HFFc6 (cell line): ENCODE measurements at places on chromosomes 7 and 10. TPM values are rescaled to one million over a fixed set of nuclear protein-coding genes. Genes with fewer than 3 reads are reported as not detected.

Gene ASNS
- total RNA-seq: 30.7 to 45.0 TPM (median 41.5 TPM) in 3 replicates

Gene GPR26
- not detected in 3 replicates for total RNA-seq

Gene TMEM26
- 0.08 TPM in 1 of 2 replicates, not detected in the other for total RNA-seq

Gene OPN4
- not detected in 3 replicates for total RNA-seq

Gene SLC29A4
- 0.77 to 2.5 TPM (median 1.7 TPM) in 3 replicates for total RNA-seq

Gene HTR7
- total RNA-seq: 0.31 to 0.53 TPM (median 0.34 TPM) in 3 replicates

DNA sequence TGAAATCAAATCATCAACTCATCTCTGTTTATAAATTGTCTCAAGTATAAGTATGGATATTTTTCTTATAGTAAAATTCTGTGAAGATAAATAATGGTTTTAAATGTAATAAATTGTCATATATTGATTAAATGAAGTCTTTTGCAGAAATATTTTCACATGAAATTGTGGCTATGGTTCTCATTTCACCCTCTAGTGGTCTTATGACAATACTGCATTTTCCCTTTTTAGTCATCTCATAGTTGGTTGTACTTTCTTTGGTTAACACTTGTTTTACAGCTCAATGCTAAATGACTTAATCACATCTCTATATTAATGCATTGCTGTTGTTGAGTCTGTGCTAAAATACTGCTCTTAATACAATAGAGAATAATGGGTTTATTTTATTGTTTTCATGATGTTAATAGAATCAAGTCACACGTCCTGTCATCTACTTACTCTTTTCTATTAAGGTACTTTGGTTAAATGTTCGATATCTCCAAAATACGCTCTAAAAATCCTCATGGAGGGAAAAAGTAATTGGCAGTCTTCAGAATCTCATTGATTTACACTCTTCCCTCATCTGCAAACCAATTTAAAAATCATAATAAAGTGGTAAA, 38.0 kb upstream of the CACNA2D1 start:
- DNase-seq: peak; percentile 8

GRCh38 chr7:18468795-18469194, 26.8 kb upstream of the HDAC9 start:
- no peak for DNase-seq

DNA sequence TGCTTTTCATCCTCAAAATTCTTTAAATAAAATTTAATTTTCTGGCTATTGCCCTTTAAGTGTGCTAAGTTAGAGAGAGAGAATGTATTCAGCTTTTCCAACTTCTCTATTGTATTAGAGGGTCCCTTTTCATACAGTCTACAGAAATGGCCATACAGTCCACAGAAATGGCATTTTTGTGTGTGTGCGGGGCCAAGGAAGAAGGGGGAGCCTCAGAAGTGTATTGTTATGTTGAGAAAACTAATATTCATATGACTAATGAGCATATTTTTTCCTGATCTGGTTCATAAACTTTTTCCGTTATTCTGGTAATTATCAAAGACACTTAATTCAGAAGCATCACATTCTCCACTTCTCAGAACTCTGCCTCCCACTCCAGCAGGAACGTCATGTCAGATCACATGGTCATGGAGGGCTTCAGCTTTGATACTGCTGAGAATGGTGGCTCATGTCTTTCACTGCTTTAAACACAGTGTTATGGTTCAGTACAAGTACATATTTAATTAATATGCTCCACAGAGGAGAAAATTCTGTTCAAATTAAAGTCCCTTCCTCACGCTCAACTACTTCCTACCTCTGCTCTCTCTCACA, 37.1 kb downstream of the ELMO1 start:
- DNase-seq: no peak

GRCh38 chr7:142693911-142694310, 55.4 kb upstream of the PRSS1 start:
- no peak for DNase-seq

- DNase-seq: no peak
Measured at GRCh38 chr7:37344886-37345579, 103.6 kb downstream of the ELMO1 start.

GRCh38 chr7:130345136-130345535, 520 bp downstream of the CPA5 start:
- DNase-seq: no peak

- DNase-seq: no peak
Measured at GRCh38 chr7:148838905-148839304, 45.2 kb downstream of the EZH2 start.

GRCh38 chr7:74523015-74523414, 69.3 kb downstream of the GTF2IRD1 start:
- DNase-seq: no peak

DNA sequence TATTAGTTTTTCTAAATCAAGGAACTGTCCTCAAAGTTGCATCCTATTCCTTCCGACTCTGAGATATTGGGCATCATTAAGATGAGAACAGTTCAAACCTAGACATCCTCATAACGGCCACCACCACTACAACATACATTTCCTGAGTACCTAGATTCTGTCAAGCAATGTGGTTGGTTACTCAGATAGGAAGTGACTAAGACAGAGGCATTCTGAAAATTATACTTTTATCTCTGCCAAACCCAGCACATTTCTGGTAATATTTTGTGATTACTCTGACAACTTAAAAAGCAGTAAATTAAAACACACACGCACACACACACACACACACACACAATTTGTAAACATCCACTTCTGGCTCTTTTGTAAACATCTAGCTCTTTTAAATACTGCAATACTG, 291.2 kb upstream of the MEOX2 start:
- peak; percentile 29 for DNase-seq

DNA sequence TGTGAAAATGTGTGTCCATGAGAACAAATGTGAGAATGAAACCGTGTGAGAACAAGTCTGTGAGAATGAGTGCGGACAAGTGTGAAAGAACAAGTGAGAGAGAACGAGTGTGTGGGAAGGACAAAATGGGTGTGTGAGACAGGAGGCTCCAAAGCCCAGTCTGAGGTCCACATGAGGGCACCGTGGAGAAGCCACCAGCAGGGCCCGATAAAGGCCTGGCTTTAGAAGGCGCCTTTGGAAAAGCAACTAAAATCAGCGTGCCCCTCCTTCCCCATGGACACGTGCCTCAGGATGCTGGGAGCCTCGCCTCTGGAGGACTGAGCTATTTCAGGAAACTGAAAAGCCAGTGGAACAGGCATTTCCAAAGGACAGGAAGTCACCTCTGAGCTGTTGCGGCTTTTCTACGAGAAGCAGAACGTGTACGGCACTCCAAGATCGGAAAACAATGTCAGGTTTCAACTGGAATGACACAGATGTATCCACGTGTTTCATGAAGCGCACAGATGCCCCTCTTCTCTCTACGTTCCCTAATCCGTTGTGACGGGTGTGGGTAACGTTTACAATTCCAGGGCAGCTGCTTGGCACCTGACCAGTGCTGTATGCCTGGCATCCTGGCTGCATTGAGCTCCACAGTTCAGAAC, 46.4 kb downstream of the ESYT2 start:
- DNase-seq: peak; percentile 34

- DNase-seq: no peak
Measured at GRCh38 chr10:35892526-35892925, 250.4 kb upstream of the FZD8 start.

DNA sequence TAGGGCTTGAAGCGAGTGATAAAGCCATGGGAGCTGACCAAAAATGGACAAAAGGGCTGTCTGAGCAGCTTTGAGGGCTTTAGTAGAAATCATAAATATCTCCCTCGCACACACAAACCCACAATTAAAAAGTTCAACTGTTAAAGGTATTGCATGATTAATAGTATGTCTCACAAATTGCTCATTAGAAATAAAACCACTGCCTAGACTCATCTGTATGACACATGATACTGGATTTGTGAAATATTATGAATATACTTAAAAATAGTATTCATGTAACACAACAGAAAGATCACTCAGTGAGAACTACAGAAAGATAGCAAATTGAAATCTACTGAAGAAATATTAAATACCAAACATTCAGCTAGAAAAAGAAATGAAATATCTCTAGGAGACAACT, 11.9 kb upstream of the PTPN12 start:
- DNase-seq: no peak

GRCh38 chr7:68317476-68317875, 1280.8 kb upstream of the AUTS2 start:
- DNase-seq: no peak

- DNase-seq: peak; percentile 73
Measured at GRCh38 chr7:90579181-90579688, 16.9 kb upstream of the CDK14 start.

DNA sequence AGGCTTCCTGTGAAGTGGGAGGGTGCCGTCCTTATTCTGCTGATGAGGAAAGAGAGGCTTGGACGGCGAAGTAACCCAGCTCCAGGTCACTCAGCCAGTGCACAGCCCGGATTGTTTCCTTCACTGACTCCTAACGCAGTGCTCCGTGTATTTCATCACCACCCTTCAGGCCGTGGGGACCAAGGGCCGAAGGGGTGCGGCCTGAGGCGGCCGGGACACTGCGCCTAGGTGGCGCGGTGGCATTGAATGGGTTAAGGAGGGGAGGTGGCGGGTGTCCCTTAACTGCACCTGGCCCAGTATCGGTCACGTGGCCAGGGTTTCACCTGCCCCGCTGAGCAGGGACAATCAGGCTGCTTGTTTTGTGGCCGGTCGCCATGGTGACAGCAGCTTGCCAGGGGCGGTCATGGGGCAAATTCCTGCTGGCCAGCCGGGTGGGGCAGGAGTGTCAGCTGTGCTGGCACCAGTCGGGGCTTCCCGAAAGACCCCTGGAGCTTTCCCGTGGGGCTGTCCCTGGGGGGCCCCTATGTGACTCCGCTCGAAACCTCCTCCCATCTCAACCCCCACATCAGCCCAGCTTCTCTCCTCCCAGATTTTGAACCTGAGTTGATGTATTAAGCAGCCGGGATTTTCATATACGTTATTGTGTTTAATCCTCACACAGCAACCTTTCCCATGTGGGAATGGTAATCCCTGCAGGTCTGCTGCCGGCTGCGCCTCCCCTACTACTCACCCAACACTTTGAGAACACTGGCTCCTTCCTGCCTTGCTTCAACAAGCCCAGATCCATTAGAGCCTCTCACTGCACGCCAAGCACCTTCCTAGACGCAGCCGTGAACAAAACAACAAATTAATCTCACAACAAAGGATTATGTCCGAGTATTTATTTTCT, 4.4 kb upstream of the ABHD11 start:
- DNase-seq: no peak

DNA sequence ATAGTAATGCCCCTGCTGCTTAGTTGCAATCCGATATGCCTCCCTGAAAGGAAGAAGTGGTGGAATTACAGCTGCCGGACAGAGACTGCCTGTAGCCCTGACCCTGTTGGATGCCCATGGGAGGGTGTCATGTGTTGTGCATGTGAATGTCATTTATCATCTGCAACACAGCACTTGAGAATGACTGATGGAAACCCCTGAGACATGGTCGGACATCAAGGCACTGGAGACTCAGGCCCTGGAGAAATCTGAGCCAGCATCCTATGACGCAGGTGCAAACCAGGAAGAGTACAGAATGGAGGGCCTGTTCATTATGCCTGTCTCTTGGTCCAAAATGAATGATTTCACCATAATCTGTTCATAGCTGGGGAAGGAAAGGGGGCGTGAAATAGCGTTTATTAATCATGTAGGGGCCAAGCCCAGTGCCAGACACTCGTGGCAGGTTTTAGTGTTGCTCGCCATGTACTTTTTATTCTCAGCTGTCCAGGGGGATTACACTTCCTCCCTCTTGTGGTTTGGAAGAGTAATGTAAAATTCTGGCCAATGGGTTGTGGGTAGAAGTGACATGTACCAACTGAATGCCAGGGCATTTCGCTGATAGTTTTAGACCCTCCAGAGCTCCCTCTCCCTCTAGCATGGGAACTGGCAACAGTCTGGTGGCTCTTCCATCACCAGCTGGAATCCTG, 23.0 kb upstream of the LEP start:
- DNase-seq: no peak

GRCh38 chr7:99928994-99929729, at the start of gene GJC3:
Gene GJC3, minus strand, starts transcription at chr7:99929620. Its CDS starts 0 bp downstream, at chr7:99929620.
- peak; percentile 66 for DNase-seq

DNA sequence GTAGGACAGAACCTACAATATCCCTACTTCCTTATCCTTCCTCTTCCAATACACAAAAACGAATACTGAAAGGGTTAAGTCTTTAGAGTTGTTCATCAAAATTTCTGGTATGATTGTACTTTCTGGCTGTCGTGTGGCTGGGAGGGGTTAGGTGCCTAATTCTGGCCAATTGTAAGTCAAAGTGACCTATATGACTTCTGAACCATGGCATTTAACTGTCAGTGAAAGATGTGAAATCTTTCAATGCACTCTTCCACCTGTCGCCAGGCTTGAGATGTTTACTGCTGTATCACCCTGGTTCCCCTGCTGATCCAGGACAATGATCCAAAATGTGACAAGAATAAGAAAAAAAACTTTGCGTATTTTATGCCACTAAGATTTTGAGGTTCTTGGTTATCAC, 20.8 kb downstream of the EPC1 start:
- DNase-seq: no peak

- no peak for DNase-seq
Measured at GRCh38 chr7:155973451-155973997, 161.3 kb upstream of the SHH start.

DNA sequence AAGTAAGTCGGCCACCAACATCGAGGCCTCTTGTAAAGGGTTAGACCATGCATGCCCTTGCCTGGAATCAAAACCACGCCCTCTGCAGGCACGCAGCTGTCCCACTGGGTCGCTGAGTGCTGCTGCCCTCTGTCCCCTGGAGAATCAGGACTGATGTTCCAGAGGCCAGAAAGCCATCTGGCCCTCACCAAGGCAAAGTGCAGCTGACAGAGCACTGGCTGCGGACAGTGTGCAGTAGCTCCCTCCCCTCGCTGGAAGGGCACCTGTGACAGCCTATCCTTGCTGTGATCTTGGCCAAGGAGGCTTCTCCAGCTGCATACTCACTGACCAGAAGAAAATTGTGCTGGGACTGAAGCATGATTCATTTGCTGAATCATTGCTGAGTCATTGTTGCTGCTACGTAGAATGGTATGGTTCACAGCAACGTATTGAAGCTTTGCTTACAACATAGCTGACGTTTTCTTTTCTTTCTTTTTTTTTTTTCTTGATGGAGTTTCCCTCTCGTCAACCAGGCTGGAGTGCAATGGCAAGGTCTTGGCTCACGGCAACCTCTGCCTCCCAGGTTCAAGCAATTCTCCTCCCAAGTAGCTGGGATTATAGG, 30.4 kb downstream of the DDC start:
- peak; percentile 99 for DNase-seq

DNA sequence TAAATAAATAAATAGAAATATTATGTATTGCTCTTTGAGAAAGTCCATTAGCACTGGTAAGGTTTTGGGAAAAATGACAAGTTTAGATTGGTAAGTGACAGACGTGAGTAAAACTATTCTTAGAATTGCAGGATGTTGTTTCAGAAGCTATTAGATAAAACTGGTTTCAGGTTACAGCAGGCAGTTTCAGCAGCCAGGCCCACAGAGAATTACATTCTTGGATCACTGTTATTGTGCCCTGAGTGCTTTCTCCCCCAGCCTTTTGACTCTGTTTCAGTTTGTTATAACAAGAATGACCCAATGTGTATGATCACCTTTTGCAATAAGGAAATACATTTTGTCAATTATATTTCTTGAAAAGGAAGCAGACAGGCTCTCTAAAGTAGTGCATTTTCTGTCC, 86.5 kb downstream of the DKK1 start:
- no peak for DNase-seq

DNA sequence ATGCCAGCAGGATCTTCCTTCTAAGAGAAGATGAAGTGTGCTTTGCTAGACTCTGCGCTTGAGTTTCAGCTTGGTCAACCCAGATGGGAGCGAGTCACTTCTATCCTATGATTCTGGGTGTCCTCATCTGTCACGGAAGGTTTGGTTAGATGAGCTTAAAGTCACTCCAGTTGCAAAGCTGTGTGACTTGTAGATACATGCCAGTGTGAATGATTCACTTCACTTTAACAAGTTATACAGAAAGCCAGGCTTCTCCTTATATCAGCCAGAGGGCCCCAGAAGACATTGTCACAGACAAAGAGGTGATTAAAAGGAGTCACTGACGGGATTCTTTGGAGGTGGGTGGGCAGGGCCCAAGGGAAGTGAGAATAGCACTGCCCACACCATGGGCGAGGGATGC, 122.6 kb upstream of the PFKP start:
- DNase-seq: no peak
